ENCODE measurements at places on chromosomes 2 and 18. TPM values are rescaled to one million over a fixed set of nuclear protein-coding genes. Genes with fewer than 3 reads are reported as not detected.

The SLC5A7 gene
- polyA plus RNA-seq: not detected

DNA sequence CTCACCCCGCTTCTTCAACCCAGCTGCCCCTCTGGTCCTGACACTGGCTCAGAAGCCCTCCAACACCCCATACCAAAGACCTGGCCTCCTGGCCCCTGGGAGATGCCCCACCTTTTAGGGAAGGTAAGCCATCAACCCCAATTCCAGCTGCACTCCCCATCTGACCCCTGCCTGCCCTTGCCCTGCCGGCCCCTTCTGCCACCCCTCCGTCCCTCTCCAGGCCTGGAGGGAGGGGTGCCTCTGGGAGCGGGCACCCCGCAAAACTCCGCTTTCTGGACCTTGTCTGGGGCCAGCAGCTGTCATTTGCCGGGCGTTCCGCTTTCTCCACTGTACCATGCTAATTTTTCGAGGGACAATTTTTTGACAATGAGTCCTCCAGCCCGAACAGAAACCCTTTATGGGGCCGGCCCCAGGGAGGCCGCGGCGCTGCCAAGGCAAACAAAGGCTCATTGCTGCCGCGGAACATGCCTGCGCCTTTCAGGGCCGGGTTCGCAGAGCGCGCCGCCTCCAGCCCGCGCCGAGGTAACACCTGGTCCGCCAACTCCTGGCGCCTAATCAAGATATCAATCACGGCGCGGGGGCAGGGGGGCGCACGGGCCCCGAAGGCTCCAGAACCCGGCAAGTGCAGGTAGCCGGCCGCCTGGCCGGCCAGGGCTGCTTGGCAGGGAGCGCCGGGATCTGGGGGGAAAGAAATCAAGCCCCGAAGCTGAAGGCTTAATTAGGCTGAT lies 96.0 kb downstream of the INHBB start:
- no peak overlapping the region for H3K27ac ChIP-seq
- peaks cover 4% of the 10 kb centered on the region for H3K27me3 ChIP-seq
- no peaks in the 10 kb centered on the region for H3K36me3 ChIP-seq
- H3K4me1 ChIP-seq: peaks cover 6% of the 10 kb centered on the region
- H3K4me3 ChIP-seq: no peak overlapping the region

- peaks cover 7% of the 10 kb centered on the region for H3K27me3 ChIP-seq
- DNase-seq: no peak
- no peak within 1 kb of the TSS for H3K27ac ChIP-seq
- H3K36me3 ChIP-seq: no peaks in the 10 kb centered on the region
- H3K4me3 ChIP-seq: no peak within 1 kb of the TSS
Observed at GRCh38 chr2:48755473-48755872, at the start of gene LHCGR. Gene LHCGR (minus strand): TSS chr2:48755724. CDS start chr2:48755671, 53 bp downstream.

DNA sequence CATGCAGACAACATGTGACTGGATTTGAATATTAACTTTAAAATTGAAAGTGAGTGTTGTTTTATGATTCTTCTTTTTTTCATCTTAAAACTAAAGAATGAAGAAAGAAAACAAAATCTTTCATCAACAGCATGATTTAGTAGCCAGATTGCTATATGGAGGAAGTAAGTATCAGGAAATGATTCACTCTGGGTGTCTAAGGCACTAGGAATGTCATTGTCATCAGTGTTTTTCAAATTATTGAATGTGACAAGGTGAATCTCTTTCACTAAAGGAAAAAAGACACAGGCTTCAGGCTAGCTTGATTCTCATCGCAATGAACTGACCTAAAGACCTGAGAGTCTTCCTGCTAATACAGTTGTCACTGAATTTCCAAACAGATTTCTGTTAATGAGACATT lies 430.1 kb downstream of the FBXO15 start:
- H3K27ac ChIP-seq: no peak overlapping the region
- no peaks in the 10 kb centered on the region for H3K27me3 ChIP-seq
- H3K4me1 ChIP-seq: no peaks in the 10 kb centered on the region
- no peaks in the 10 kb centered on the region for H3K36me3 ChIP-seq
- H3K4me3 ChIP-seq: no peak overlapping the region

GRCh38 chr2:134169788-134170187 lies 84.1 kb upstream of the MGAT5 start:
- DNase-seq: no peak
- peaks cover 71% of the 10 kb centered on the region for H3K4me1 ChIP-seq
- H3K27ac ChIP-seq: no peak overlapping the region
